GM12878 (cell line): ENCODE measurements at places on chromosomes 4 and X. TPM values are rescaled to one million over a fixed set of nuclear protein-coding genes. Genes with fewer than 3 reads are reported as not detected.

Gene FREM3
- total RNA-seq, result not detected in 2 replicates

Gene PPP1R2C
- not detected in 2 replicates for total RNA-seq

Gene LIAS
- 14.1 and 17.9 TPM in 2 replicates for total RNA-seq

Gene EMCN
- total RNA-seq, result not detected in 2 replicates

Gene CDKL2
- not detected in 2 replicates for total RNA-seq

Gene MFSD8
- 13.5 and 17.0 TPM in 2 replicates for total RNA-seq

Gene TMA16
- 50.5 and 54.3 TPM in 2 replicates for total RNA-seq

Gene KIAA0232
- 12.1 and 12.2 TPM in 2 replicates for total RNA-seq

DNA sequence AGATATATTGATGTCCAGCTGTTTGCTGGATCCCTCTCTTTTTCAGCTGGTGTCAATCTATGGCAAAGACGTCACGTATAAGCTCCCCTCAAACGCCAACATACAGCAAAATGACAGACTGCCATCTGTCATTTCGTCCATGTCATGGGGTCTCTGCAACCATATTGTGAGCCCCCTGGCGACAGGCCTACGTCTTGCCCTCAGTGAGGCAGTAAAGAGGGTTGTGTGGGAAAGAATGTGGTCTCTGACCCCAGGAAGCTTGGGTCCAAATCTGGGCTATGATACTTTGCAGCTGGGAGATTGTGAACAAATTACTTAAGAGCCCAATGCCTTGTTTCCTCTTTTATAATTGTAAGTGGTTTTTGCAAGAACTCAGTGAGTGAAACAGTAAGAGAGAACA lies 7.4 kb downstream of the SUPT20HL2 start:
- H3K4me3 ChIP-seq, result no peak overlapping the region
- H3K27me3 ChIP-seq, result no peaks in the 10 kb centered on the region
- H3K36me3 ChIP-seq, result no peaks in the 10 kb centered on the region
- no peak overlapping the region for H3K27ac ChIP-seq
- H3K4me1 ChIP-seq, result no peaks in the 10 kb centered on the region

- DNase-seq, result no peak
- peaks cover 6% of the 10 kb centered on the region; the same call in 1 of the 2 replicates for H3K4me1 ChIP-seq
- H3K27ac ChIP-seq, result no peak overlapping the region
These were observed 332.6 kb downstream of the ARHGAP10 start for GRCh38 chr4:148064451-148064850.

DNA sequence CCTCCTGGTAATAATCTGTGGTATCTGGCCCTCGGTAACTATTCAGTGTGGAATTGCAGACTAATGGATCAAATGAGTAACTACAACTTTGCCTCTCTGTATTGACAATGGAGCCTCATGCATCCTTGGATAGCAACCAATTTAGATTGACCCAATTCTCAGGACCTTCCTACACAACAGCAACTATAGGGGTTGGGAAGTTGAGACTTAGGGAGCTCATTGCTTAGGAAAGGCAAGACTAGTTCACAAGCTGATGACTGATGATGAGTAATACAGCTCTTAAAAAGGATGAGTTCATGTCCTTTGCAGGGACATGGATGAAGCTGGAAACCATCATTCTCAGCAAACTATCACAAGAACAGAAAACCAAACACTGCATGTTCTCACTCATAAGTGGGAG lies 47.5 kb upstream of the KLHL13 start:
- H3K36me3 ChIP-seq, result no peaks in the 10 kb centered on the region
- no peak overlapping the region for H3K27ac ChIP-seq
- no peaks in the 10 kb centered on the region for H3K27me3 ChIP-seq

DNA sequence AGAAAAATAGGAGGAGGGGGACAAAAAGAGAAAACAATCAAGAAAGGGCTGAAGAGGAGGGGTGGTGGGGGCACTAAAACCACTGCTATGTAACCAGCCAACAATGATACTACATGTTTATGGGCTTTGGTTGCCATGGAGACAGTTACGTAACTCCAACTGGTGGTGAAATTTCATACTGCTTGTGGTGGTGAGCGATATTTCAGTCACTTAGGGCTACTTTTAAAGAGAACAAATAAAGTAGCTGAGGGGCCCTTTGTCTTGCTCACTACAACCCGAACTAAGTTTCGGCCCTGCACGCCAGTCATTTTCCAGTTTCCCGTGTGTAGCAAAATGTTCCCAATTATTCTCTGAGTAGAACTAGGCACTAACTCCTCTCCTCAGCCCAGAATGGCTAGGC lies 275.2 kb upstream of the EDA2R start:
- H3K27ac ChIP-seq, result no peak overlapping the region
- H3K4me3 ChIP-seq, result no peak overlapping the region
- DNase-seq, result no peak
- no peaks in the 10 kb centered on the region for H3K27me3 ChIP-seq

GRCh38 chrX:33333271-33333670 lies 121.9 kb upstream of the DMD start:
- no peak overlapping the region for H3K4me3 ChIP-seq
- no peak for DNase-seq
- no peaks in the 10 kb centered on the region for H3K36me3 ChIP-seq
- H3K27me3 ChIP-seq, result no peaks in the 10 kb centered on the region
- H3K4me1 ChIP-seq, result no peaks in the 10 kb centered on the region
- H3K27ac ChIP-seq, result no peak overlapping the region

- H3K27ac ChIP-seq, result no peak overlapping the region
- no peaks in the 10 kb centered on the region for H3K36me3 ChIP-seq
- H3K4me3 ChIP-seq, result no peak overlapping the region
These were observed 168.1 kb downstream of the EPHA5 start for GRCh38 chr4:65502131-65502701.

GRCh38 chr4:42570221-42570620 lies 86.7 kb downstream of the ATP8A1 start:
- peaks cover 22% of the 10 kb centered on the region for H3K36me3 ChIP-seq
- DNase-seq, result no peak
- H3K27ac ChIP-seq, result no peak overlapping the region
- no peaks in the 10 kb centered on the region for H3K4me1 ChIP-seq
- H3K4me3 ChIP-seq, result no peak overlapping the region

DNA sequence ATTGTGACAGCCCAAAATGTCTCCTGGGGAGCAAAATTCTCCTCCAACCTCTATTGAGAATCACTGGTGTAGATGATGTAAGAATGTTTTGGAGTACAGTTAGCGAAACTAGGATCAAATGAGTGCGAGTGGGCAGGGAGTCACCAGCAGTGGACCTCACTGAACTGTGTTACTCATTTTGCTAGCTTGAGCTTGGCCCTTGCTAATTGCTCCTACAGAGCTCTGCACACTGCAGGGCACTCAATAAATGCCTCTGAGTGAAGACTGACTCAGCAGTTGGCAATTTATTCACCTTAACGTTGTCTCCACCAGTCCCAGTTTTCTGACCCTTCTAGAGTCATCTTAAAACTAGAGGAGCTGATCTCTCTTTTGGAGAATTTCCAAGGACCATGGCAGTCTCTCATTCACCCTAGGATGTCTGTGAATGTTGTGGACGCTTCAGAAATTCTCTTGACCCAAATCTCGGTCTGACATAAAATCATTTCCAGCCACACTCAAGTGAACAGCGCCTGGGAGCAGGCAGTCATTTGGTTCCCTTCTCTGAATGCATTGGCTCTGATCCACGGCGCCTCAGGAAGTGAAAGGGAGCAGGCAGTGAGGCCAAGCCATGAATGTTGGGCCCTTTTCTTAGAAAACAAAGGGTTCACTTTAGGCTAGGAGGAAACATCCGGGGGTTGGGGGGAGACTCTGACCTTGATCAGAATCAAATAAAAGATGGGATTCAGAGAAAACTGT lies 148.1 kb downstream of the NWD2 start:
- no peaks in the 10 kb centered on the region for H3K36me3 ChIP-seq
- H3K27me3 ChIP-seq, result no peaks in the 10 kb centered on the region
- no peak overlapping the region for H3K4me3 ChIP-seq
- no peaks in the 10 kb centered on the region for H3K4me1 ChIP-seq
- no peak for DNase-seq

DNA sequence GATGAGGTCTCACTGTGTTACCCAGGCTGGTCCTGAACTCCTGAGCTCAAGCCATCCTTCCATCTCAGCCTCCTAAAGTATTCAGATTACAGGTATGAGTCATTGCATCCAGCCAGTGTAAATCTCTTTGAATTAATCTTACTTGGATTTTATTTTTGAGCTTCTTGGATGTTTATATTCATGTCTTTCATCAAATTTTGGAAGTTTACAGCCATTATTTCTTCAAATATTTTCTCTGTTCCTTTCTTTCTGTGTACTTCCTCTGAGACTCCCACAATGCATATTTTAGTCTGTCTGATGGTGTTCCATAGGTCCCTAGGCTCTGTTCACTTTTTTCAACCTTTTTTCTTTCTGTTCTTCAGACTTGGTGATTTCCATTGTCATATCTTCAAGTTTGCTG lies 34.9 kb downstream of the ZCCHC13 start:
- H3K4me1 ChIP-seq, result no peaks in the 10 kb centered on the region
- no peak overlapping the region for H3K4me3 ChIP-seq
- DNase-seq, result no peak
- H3K27me3 ChIP-seq, result no peaks in the 10 kb centered on the region
- H3K36me3 ChIP-seq, result no peaks in the 10 kb centered on the region
- H3K27ac ChIP-seq, result no peak overlapping the region

DNA sequence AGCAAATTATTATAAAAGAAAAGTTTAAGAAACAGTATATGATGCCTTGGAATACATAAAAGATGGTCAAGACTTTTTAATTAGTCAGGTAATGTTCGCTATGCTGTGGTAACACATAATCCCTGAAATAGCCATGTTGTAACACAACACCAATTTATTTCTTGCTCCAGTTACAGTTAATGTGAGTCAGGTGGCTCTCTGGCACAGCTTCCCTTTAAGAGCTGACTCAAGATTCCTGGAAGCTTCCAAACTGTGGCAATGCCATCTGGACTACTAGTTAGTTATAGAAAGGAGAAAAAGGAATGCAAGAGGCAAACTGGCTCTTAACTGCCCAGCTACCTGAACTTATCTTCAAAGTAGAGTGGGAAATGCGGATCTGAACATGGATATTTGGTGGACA lies 210.5 kb downstream of the CHM start:
- H3K36me3 ChIP-seq, result no peaks in the 10 kb centered on the region
- H3K27me3 ChIP-seq, result no peaks in the 10 kb centered on the region
- no peak for DNase-seq
- no peak overlapping the region for H3K4me3 ChIP-seq

DNA sequence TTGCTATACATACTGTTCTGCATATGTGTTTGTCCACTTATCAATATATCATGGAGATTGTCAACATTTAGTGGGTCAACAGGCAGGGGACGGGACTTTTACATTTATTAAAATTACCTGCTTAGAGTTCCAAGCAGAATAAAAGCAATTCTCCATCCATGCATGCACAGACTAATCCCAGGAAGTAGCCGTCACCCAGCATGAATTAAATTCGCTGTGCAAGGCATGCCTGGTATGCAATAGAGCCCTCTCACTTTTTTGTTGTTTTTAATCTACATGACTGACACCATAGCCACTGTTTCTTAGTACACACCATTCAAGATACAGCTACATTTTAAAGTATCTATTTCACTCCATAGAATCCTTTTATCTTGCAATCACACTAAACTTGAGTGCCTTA lies 108.9 kb downstream of the USP46 start:
- DNase-seq, result no peak
- no peaks in the 10 kb centered on the region for H3K27me3 ChIP-seq
- no peak overlapping the region for H3K4me3 ChIP-seq
- H3K4me1 ChIP-seq, result no peaks in the 10 kb centered on the region

- no peak overlapping the region for H3K27ac ChIP-seq
- no peak for DNase-seq
- H3K4me3 ChIP-seq, result no peak overlapping the region
- H3K27me3 ChIP-seq, result no peaks in the 10 kb centered on the region; the same call in 1 of the 2 replicates
These were observed 58.2 kb upstream of the ZNF157 start for GRCh38 chrX:47311932-47312774.

DNA sequence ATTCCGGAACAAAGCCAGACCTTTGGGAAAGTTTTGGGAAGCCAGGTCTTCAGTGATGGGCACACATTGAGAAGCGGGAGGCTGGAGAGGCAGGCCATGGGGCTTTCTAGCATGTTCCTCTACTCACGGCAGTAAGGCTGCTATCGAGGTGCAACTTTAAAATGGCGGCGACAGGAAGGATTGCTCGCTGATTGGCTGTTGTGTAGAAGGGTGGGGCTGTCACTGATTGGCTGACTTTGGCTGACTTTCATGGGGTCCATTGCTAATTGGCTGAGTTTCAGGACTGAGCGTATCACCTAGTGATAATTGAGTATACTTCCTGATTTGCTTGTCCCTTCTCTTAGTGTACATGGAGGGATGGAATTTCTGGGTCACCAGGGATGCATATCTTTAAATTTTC lies 19.7 kb upstream of the GLOD5 start:
- no peak overlapping the region for H3K27ac ChIP-seq
- no peaks in the 10 kb centered on the region for H3K27me3 ChIP-seq
- H3K4me3 ChIP-seq, result no peak overlapping the region
- no peaks in the 10 kb centered on the region for H3K36me3 ChIP-seq
- no peak for DNase-seq

DNA sequence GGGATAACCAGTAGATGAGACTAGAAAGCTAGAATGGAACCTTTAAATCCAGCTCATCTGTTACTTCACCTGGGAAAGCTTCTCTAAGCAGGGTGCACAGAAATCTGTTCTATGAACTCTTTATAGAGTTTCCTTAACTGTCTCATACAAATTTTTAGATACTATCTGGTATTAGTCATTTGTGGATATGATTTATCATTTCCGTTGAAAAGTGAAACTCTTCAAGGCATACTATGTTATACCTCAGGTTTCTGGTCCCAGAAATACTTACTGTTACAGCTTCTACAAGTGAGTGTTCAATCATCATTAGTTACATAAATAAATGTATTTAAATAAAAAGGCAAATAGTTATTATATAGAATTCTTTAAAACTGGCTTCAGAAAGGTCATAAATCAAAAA lies 298.3 kb upstream of the AGA start:
- no peaks in the 10 kb centered on the region for H3K4me1 ChIP-seq
- DNase-seq, result no peak
- no peak overlapping the region for H3K27ac ChIP-seq

DNA sequence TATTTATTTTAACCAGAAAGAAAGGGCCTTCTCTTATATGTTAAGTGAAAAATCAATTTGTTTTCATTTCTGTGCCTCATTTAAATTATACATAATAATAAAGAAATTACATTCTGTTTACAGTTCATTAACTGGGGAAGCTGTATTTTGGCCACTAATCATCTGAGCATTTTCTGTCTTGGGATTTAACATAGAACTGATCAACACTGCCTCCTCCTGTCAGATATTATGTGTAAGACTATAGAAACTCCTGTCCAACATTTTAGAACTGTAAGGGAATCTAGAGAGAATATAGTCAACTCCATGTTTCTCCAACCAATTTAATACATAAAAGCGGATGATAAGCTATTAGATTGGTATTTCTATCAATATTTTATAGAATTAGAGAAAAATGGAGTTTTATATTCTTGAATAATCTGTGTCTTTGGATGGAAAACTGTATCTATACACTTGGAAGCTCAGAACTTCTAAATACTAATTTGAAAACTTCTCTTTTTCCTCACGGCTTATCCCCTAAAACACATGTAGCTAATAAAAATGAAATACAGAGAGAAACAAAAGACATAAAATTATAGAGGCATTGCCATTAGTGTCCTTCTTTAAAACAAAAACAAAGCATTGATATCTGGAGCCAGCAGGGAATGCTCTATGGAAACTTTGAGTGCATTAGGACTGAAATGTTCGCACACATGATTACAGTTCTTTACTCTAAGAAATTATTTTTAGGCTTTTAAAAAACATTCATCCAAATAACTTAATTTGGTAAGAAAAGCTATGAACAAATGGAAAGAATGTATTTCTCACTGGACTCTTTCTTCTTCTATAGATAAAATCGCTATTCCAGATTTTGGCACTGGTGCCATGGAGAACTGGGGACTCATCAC lies 33.1 kb downstream of the ENPEP start:
- H3K4me1 ChIP-seq, result peaks cover 3% of the 10 kb centered on the region
- H3K27me3 ChIP-seq, result no peaks in the 10 kb centered on the region
- H3K27ac ChIP-seq, result no peak overlapping the region
- no peak overlapping the region for H3K4me3 ChIP-seq
- no peak for DNase-seq
- H3K36me3 ChIP-seq, result no peaks in the 10 kb centered on the region
